Posterior vena cava (tissue), 2 donors: ENCODE measurements at places on chromosomes 6 and 20. TPM values are rescaled to one million over a fixed set of nuclear protein-coding genes. Genes with fewer than 3 reads are reported as not detected.

CNKSR3 gene
- 14.3 TPM for total RNA-seq

CFAP61 gene
- total RNA-seq: not detected

GRCh38 chr20:478010-478948, 15.9 kb upstream of the TBC1D20 start:
- DNase-seq: no peak

DNA sequence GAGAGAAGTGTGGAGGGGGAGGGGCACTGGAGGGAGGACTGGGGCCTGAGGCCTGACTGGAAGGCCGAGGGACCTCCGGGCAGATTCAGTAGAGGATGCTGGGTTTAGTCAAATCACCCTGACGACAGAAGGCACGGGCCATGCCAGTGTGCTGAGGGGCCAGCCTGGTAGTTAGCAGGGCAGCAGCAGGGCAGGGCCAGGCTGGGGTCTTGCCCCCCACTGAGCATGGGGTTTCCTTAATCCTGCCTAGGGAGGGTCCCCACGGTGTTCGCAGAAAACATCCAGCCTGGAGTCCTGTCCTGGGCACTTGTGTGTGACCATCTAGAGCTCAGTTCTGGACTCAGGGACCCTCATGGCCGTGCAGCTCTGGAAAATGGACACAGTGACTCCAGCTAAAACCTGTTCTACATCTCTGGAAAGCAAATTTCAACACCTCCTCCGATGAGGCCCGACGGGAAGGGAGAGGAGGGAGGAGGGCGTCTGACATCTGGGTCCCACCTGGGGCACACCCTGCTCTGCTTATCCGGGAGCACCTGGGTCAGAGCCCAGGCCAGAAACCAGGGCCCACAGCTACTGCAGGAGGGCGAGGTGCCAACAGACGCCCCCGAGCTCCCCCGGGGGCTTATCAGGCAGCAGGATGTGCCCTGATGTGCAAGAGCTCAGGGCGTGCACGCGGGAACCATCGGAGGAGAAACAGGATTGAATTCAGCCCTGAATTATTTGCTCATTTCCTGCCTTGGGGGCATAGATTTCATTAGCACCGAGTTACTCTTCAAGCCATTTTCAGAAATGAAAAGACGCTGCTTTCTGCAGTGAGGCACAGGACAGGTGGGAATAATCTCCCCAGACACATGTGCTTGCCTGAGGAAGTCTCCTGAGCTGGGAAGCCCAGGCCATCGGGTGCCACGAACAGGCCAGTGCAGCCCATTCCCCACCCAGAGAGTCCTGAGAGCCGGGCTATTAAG, 78.0 kb upstream of the MPC1 start:
- no peak for DNase-seq

- no peak for DNase-seq
These were observed 195.2 kb downstream of the LY86 start for GRCh38 chr6:6783721-6784120.

DNA sequence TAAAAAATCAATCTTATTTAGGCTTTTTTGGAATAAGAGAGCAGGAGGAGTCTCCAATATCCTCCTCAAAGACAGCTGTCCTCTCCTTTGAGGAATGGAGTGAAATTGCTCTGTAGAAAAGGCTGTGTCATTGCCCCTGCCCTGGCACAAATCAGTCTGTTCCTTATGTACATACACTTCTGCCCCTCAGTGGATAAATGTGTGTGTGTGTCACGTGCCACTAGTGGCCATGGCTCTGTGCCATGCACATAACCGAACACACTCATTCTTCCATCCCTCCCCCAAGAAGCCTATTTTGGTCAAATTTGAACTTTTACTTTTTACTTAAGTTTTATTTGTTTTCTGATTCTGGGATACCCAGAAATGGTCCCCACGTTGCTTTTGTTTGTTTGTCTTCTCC, 49.2 kb downstream of the ANKS1A start:
- DNase-seq: no peak

GRCh38 chr6:19834858-19835257, 2.3 kb upstream of the ID4 start:
- DNase-seq: no peak

DNA sequence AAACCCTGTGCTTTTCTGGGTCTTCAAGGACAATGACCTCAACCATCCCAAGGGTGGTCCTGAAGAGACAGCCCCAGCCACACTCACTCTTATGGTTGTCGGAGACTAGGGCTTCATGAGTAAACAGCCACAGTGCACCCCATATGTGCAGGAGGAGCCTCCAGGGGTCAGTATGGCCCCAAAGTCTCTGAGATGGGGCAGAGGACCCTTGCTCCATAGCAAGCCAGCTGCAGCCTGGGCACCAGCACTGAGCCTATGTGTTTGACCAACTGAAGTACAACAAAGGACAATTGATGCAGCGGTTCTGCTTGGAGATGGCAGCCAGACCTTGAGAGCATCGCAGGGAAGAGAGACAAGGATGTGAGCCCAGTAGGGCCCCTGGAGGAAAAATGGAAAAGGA, 112.2 kb downstream of the LRFN2 start:
- DNase-seq: no peak

- no peak for DNase-seq
These were observed 140.1 kb upstream of the ZFP64 start for GRCh38 chr20:52331655-52332054.

- DNase-seq: no peak
These were observed 45.6 kb upstream of the SGK1 start for GRCh38 chr6:134363323-134364039.

GRCh38 chr6:8947900-8948299, 512.6 kb upstream of the SLC35B3 start:
- DNase-seq: no peak

DNA sequence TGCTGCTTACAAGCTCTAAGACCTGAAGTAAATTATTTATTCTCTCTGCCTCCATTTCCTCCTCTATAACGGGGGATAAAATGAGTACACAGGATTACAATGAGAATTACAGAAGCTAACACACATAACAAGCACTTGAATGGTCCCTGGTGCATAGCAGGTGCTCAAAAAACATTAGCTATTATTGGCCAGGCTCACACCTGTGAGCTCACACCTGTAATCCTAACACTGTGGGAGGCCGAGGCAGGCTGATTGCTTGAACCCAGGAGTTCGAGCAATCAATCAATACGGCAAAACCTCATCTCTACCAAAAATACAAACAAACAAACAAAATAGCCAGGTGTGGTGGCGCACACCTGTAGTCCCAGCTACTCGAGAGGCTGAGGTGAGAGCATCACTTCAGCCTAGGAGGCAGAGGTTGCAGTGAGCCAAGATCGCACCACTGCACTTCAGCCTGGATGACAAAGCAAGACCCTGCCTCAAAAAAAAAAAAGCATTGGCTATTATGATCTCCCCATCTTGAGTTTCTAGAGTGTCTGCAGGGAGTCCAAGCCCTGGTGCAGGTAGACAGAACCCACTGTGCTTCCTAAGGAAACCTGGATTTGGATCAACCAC, 68.1 kb downstream of the PREX1 start:
- DNase-seq: no peak

DNA sequence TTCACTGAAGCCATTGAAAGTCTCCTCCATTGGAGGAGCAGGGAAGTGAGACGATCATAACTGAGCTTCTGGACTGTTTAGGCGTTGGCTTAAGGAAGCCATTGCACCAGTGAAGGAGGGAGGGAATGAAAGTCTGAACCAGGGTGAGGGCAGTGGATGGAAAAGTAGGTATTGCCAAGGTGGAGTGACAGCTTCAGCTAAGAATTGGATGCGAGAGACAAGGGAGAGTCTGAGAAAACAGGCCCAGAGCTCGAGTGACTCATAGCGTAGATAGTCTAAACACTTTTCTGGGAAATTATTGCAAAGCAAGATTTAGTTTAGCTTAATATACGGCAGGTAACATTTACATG, 4.5 kb downstream of the DSP start:
- DNase-seq: no peak

DNA sequence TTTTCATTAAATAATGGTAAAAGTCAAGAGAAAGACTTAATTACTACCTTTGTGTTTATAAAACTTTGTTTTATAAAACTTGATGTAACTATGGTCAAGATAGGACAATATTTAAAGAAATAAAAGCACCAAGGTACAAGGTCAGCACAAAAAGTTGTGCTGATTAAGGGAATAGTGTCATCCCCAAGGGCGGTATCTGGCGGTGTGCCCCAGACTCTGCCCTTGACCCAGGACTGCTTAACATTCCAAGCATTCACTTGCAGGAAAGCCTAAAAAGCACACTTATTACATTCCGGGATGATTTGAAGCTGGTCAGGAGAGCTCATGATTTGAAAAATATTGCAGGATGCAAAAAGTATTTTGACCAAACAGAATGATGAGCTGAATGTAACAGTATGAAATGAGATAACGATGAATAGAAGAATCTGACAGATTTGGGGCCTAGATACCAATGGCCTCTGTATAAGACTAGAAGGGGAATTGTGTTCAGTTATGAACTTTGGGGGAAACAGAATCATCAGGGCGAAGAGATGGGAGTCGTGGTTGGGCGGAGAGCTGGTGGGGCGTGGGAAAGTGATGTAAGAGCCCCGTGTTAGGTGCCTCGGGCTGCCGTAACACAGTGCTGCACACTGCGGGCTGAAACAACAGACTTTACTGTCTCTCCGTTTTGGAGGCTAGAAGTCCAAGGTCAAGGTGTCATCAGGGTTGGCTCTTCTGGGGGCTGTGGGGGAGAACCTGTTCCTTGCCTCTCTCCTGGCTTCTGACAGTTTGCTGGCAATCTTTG, 77.2 kb downstream of the CDC5L start:
- DNase-seq: no peak

BPI gene
- total RNA-seq: 0.14 TPM

DNA sequence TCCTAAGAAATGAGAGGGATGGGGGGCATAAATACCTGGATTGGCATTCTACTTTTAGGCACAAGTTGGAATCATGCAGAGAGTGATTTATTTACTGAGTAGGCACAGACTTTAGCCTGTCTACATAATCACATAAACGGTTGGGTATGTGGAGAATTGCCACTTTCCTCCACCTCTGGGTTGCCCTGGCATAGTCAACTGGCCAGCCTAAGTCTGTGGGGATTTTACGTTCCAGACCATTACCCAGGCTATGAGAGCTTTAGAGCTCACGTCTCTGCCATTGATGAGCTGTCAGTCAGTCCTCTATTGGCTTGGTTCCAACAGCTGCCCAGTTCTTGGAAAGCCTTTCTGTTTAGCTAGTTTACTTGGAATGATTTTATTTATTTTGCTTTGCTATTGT, 5.0 kb upstream of the BHLHE23 start:
- no peak for DNase-seq

PSORS1C2 gene
- not detected for total RNA-seq

BNIP5 gene
- total RNA-seq: not detected

DNA sequence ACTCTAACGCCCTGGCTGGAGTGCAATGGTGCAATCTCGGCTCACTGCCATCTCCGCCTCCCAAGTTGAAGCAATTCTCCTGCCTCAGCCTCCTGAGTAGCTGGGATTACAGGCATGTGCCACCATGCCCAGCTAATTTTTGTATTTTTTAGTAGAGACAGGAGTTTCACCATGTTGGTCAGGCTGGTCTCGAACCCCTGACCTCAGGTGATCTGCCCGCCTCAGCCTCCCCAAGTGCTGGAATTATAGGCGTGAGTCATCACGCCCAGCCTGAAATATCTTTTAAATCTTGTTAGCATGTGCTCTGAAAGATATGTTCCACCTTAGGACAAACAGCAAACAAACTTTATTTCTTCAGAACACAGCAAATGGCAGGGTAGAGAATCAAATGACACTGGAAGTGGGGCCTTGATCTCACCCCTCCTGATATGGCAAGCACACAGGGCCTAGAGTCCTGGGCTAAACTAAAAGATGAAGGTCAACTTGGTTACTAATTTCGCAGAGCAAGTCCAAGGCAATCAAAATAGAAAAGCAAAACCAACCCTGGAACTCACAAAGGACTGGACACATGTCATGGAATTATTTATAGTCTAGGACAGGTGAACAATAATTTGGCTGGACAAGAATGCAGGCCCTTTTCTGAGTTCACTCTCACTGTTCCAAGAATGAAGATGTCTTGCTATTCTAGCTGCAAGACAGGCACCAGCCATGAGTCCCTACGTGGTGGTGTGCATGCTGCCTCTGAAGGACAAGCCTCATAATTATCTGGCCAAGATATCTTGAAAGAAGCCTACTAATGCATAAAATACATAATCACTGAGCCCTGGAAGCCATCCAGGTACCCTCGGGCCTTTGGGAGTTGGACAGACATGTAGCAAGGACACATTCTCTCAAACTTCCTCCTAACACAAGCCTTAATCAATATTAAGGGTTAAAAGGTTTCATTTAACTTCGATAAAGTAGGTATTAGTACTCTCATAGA, 35.6 kb downstream of the B4GALT5 start:
- no peak for DNase-seq

DNA sequence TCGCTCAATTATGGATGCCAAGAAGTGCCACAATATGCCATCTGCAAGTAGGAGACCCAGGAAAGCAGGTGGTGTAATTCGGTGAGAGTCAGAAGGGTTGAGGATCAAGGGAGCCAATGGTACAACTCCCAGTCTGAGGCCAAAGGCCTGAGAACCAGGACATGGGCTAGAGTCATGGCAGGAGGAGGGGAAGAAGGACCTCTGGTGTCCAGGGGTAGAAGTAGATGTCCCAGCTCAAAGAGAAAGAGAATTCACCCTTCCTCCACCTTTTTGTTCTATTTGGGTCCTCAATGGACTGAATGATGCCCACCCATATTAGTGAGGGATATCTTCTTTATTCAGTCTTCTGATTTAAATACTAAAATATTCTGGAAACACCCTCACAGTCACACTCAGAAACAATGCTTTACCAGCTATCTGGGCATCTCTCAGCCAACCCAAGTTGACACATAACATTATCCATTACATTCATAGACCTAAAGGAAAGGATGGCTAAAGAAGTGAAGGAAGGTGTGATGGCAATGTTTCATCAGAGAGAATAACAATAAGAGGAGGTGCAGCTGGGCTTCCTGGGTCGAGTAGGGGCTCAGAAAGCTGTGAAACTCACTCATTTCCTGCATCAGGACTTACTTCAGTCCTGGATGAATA, 21.2 kb upstream of the HLA-DQA1 start:
- no peak for DNase-seq

TMEM200A gene
- 24.0 TPM for total RNA-seq

DNA sequence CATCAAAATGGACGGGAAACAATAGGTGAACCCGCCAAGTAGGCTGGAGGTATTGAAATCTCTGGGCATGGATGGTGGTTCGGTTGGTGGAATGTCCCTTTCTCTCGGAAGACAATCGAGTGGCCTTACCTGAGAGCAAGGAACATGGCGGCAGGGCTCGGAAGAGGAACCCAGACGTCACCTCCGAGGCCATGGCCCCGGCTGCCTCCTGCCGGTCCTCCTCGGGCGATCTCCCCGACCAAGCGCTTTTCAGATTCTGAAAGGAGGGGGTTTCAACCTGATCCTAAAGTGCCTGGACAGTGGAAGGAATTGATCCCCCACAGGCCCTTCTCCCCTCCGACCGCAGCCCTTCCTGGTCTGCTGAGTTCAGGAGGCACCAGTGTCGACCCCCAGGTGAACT, 47.2 kb downstream of the GNAS-AS1 start:
- no peak for DNase-seq

GRCh38 chr20:22582386-22582963, 1.9 kb downstream of the FOXA2 start:
- no peak for DNase-seq

DNA sequence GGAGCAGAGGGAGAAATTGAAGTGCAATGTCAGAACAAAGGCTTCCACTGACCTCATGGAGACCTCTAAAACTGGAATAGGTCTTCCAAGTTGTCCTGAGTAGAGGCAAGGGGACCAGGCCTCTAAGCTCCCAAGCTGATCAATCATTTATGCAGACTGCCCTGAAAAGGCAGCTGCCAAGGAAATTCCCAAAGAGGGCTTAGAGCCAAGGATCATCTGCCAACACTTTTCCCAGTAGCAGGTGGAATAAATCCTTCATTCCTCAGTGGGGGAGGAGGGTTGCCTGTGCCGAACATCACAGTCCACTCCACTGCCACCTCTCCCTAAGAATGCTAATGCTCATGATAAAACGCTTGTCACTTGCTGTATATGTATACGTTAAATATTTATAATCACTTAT, 29.3 kb upstream of the RALY start:
- DNase-seq: no peak
